ENCODE measurements at places on chromosomes 5 and 9. TPM values are rescaled to one million over a fixed set of nuclear protein-coding genes. Genes with fewer than 3 reads are reported as not detected.

FCN2 gene
- total RNA-seq: not detected

IL7R gene
- 0.38 TPM for total RNA-seq

IL3 gene
- total RNA-seq: not detected

PCDHA12 gene
- not detected for total RNA-seq

MAP1B gene
- total RNA-seq: 80.5 TPM

GRCh38 chr5:10233505-10233904 is 16.2 kb downstream of the ATPSCKMT start:
- H3K4me3 ChIP-seq: no peak overlapping the region
- H3K4me1 ChIP-seq: no peaks in the 10 kb centered on the region
- H3K27ac ChIP-seq: no peak overlapping the region
- DNase-seq: no peak
- peaks cover 4% of the 10 kb centered on the region for H3K36me3 ChIP-seq

- no peak overlapping the region for H3K27ac ChIP-seq
- no peak for DNase-seq
- no peak overlapping the region for H3K4me3 ChIP-seq
These were observed 736.0 kb upstream of the ARRDC3 start for GRCh38 chr5:92119110-92119509.

DNA sequence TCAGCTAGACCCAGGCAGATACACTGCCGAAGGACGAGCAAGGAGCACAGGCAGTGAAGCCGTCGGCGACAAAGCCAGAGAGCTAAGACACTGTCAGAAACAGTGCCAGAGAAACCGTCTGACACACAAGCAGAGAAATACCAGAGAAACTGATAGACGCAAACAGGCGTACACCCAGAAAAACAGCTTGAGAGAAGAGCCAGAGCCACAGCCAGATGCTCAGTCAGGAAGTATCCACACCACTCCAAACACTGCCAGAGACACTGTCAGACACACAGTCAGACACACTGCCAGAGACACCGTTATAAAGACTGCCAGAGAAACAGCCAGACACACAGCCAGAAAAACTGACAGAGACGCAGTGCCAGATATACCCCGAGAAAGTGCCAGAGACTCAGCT is 19.1 kb downstream of the CNTFR start:
- DNase-seq: no peak
- H3K4me3 ChIP-seq: no peak overlapping the region
- H3K27me3 ChIP-seq: peaks cover 12% of the 10 kb centered on the region
- H3K36me3 ChIP-seq: no peaks in the 10 kb centered on the region
- H3K27ac ChIP-seq: no peak overlapping the region
- H3K4me1 ChIP-seq: no peaks in the 10 kb centered on the region

DNA sequence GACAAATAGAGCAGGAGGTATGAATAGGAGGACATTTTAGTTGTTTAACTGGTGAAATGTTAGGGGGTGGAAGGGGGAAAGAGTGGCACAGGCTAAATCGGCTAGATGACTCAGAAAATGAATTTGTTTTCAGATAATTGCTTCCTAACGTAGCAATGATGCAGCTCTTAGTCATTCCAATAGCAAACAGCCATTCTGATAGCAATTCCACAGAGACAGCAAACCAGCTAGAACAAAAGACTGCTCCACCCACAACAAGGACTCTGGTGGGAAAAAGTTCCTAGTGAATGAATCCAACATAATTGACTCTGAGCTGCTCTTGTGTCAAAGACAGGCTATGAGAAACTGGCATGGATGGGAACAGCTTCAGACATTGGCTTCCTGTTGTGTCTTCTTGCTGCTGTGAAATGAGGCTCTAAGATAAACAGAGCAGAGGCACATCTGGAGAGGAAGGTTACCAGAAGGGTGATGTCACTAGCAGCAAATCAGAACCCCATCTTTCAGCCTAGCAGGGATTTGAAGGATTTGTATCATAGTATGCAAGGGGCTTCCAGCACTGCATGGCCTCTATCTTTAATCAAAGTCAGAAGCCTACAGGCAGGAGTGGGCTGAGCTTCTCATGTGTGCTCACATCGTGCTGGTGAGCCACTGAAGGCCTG is 28.1 kb upstream of the F2RL1 start:
- H3K27ac ChIP-seq: peak overlapping the region; percentile 19
- H3K4me1 ChIP-seq: peaks cover 26% of the 10 kb centered on the region
- H3K4me3 ChIP-seq: no peak overlapping the region
- no peaks in the 10 kb centered on the region for H3K27me3 ChIP-seq
- DNase-seq: no peak

DNA sequence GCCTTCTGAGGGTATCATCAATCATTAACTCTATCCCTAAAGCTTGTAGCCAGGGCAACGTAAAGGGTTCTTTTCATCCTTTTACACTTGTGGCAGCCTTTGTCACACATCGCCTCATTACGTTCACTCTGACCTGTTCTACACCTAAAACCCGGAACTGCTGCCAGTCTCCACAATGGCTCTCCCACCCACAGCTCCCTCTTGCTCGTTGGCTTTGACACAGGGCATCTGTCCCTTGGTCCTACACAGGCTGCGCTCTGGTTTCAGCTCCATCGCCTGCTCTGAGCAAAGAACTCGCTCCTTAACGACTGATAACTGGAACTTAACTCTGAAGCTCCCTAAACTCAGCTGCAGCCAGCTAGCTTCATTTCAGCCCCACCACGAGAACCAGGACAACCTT is 112.8 kb upstream of the CTNND2 start:
- no peaks in the 10 kb centered on the region for H3K36me3 ChIP-seq
- no peaks in the 10 kb centered on the region for H3K4me1 ChIP-seq
- H3K27me3 ChIP-seq: no peaks in the 10 kb centered on the region
- H3K27ac ChIP-seq: no peak overlapping the region

DNA sequence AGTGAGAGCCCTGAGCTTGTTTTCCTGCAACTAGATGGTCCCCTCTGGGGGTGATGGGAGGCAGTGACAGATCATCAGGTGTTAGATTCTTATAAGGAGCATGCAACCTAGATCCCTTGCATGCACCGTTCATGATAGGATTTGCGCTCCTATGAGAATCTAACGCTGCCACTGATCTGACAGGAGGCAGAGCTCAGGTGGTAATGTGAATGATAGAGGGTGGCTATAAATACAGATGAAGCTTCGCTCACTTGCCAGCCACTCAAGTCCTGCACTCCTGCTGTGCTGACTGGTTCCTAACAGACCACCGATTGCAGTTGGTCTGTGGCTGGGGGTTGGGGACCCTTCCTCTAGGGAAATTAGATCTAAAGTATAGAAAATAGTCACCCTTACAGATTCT is 290.6 kb upstream of the ADCY2 start:
- H3K36me3 ChIP-seq: no peaks in the 10 kb centered on the region
- H3K4me1 ChIP-seq: no peaks in the 10 kb centered on the region
- H3K4me3 ChIP-seq: no peak overlapping the region
- H3K27me3 ChIP-seq: no peaks in the 10 kb centered on the region

GRCh38 chr5:97452646-97453045 is 269.6 kb upstream of the RIOK2 start:
- no peak overlapping the region for H3K4me3 ChIP-seq
- no peaks in the 10 kb centered on the region for H3K27me3 ChIP-seq
- DNase-seq: no peak
- no peaks in the 10 kb centered on the region for H3K36me3 ChIP-seq

DNA sequence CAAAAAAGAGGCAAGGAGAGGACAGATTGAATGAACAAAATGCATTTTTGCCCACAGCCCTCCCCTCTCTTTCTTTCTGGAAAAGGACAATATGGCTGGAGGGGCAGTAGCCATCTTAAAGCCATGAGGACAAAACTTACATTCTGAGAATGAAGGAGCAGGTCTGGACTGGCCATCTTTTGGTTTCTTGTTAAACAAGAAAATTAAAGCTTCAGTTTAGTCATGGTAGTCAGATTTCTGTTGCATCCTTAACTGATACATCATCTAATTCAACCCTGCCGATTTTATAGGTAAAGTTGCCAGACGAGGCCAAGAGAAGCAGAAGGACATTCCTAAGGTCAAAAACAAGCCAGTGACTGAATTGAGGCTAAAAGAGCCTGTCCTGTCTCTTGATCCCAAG is 31.5 kb upstream of the INSYN2B start:
- H3K27me3 ChIP-seq: no peaks in the 10 kb centered on the region
- no peak overlapping the region for H3K27ac ChIP-seq
- no peaks in the 10 kb centered on the region for H3K36me3 ChIP-seq
- DNase-seq: no peak

DNA sequence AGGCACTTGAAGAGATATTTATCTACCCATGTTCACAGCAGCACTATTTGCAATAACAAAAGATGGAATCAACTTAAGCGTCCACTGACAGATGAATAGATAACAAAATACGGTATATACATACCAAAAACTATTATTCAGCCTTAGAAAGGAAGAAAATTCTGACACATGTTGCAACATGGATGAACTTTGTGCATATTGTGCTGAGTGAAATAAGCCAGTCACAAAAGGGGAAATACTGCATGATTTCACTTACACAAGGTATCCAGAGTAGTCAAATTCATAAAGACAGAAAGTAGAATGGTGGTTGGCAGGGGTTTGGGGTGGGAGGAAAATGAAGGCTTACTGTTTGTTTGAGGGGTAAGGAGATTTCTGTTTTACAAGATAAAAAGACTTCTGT is 66.0 kb downstream of the FBN2 start:
- DNase-seq: no peak
- no peaks in the 10 kb centered on the region for H3K4me1 ChIP-seq

DNA sequence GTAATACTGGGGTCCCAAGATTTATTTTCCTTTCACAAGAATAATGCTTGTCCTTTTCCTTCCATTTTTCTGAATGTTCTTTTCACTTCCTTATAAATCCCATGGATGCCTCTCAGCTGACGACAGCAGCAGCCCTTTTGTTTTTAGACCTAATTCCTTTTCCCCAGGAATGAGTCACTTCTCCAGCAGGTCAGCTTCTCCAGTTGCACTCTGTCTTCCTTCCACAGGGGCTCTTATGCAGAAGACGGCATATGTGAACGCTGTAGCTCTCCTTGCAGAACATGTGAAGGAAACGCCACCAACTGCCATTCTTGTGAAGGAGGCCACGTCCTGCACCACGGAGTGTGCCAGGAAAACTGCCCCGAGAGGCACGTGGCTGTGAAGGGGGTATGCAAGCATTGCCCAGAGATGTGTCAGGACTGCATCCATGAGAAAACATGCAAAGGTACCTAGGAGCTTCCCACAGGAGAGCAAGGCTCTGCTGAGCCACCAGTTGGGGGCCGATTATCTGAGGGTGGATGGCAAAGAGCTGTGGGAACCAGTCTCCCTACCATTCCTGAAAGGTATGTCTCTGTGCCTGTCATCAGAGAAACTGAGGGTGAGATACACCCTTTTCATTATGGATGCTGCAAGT is 72.9 kb downstream of the RFK start:
- no peaks in the 10 kb centered on the region for H3K27me3 ChIP-seq
- no peak overlapping the region for H3K27ac ChIP-seq
- no peaks in the 10 kb centered on the region for H3K36me3 ChIP-seq
- DNase-seq: no peak

DNA sequence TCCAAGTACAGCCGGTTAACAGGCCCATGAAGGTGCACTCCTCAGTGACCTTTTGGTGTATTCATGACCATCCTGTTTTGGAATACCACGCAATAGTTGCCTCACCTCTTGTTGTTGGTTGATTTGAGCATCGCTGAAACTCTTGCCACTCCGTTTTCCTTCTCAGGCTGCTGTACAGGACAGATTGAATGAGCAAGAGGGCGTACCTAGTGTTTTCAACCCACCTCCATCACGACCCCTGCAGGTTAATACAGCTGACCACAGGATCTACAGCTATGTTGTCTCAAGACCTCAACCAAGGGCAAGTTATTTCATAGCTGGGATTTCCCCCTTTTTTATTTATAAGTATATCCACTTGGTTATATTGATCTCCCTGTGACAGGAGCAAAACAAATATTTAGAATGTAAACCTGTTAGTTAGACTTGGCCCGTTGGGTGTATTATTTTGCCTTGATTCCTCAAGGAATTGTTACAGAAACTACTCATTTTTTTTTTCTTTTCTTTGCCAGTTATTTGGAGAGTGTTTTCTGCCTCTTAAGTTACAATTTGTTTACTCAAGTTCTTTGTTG is 38.1 kb downstream of the FAF2 start:
- peaks cover 74% of the 10 kb centered on the region for H3K36me3 ChIP-seq
- H3K4me1 ChIP-seq: no peaks in the 10 kb centered on the region
- H3K27me3 ChIP-seq: no peaks in the 10 kb centered on the region
- no peak overlapping the region for H3K27ac ChIP-seq
- no peak overlapping the region for H3K4me3 ChIP-seq

- no peaks in the 10 kb centered on the region for H3K27me3 ChIP-seq
- H3K4me1 ChIP-seq: no peaks in the 10 kb centered on the region
- no peaks in the 10 kb centered on the region for H3K36me3 ChIP-seq
- H3K27ac ChIP-seq: no peak overlapping the region
- H3K4me3 ChIP-seq: no peak overlapping the region
These were observed 567.1 kb upstream of the ZNF608 start for GRCh38 chr5:125313555-125313954.

- H3K4me1 ChIP-seq: peaks cover 5% of the 10 kb centered on the region
- H3K36me3 ChIP-seq: no peaks in the 10 kb centered on the region
- H3K27ac ChIP-seq: no peak overlapping the region
- H3K4me3 ChIP-seq: peak overlapping the region; percentile 27
- DNase-seq: no peak
These were observed 28.8 kb downstream of the LHX2 start for GRCh38 chr9:124040186-124040931.

- H3K4me3 ChIP-seq: no peak overlapping the region
- H3K27me3 ChIP-seq: peaks cover 2% of the 10 kb centered on the region
- no peak for DNase-seq
- no peak overlapping the region for H3K27ac ChIP-seq
- no peaks in the 10 kb centered on the region for H3K4me1 ChIP-seq
These were observed 50.2 kb upstream of the FSTL4 start for GRCh38 chr5:133662578-133662977.

DNA sequence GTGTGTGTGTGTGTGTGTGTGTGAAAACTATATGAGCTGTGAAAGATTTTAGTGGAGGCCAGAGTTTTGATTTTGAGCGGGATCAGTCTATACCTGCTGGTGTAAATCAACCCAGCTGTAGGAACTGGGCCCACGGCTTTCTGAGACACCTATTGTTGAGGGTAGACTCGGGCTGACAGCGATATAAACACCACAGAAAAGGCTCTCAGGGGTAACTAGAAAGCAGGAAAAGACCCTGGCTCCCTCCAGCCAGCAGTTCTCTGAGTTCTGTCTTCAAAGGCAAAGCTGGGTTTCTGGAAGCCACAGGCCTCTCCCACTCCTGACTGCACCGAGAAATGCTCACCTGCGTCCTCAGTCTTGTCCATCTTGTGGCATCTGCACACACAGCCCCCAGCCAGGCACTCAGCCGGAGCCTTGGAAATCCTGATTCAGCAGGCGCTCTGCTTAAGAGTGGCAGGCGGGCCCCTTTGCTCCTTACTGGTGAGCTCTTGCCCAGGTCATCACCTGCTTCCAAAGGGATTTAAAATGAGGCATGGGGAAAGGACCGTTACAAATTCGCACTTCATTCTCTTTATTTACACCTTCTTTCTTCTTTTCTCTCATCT is 223.3 kb downstream of the NDUFS4 start:
- no peak overlapping the region for H3K27ac ChIP-seq
- H3K4me3 ChIP-seq: no peak overlapping the region
- no peaks in the 10 kb centered on the region for H3K27me3 ChIP-seq
- DNase-seq: no peak

DNA sequence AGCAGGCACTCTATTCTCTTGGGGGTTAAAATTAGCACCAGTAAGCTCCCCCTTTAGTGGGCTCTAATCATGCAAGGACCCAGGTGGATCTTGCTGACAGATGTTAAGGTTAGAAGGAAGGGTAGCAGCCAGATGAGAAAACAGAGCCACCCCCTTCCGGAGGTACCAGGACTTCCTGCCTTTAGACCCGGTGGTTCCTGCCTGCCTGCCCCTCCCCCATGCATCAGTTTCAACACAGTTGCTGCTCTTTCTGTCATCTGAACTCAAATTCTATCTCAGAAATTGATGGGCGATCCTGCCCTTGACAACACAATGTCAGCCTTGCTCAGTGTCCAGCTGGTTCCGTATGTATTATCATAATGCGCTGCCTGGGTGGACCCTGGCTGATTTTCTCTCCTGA is 287.3 kb downstream of the EBF1 start:
- no peaks in the 10 kb centered on the region for H3K27me3 ChIP-seq
- DNase-seq: peak; percentile 22
- peak overlapping the region; percentile 34 for H3K27ac ChIP-seq
- no peak overlapping the region for H3K4me3 ChIP-seq

All from heart right ventricle (tissue), 16 donors.